ENCODE measurements at places on chromosomes 11 and 22. TPM values are rescaled to one million over a fixed set of nuclear protein-coding genes. Genes with fewer than 3 reads are reported as not detected.
A peak's percentile ranks its signal among the peaks of the same experiment; 100 is the strongest.

The CPSF7 gene
- total RNA-seq, result 86.0 TPM

- no peak overlapping the region for H3K27ac ChIP-seq
- DNase-seq, result no peak
- no peak overlapping the region for H3K4me3 ChIP-seq
- H3K27me3 ChIP-seq, result peaks cover 11% of the 10 kb centered on the region
- H3K4me1 ChIP-seq, result peaks cover 6% of the 10 kb centered on the region
Measured at GRCh38 chr11:35458846-35459245, 39.5 kb upstream of the SLC1A2 start.

DNA sequence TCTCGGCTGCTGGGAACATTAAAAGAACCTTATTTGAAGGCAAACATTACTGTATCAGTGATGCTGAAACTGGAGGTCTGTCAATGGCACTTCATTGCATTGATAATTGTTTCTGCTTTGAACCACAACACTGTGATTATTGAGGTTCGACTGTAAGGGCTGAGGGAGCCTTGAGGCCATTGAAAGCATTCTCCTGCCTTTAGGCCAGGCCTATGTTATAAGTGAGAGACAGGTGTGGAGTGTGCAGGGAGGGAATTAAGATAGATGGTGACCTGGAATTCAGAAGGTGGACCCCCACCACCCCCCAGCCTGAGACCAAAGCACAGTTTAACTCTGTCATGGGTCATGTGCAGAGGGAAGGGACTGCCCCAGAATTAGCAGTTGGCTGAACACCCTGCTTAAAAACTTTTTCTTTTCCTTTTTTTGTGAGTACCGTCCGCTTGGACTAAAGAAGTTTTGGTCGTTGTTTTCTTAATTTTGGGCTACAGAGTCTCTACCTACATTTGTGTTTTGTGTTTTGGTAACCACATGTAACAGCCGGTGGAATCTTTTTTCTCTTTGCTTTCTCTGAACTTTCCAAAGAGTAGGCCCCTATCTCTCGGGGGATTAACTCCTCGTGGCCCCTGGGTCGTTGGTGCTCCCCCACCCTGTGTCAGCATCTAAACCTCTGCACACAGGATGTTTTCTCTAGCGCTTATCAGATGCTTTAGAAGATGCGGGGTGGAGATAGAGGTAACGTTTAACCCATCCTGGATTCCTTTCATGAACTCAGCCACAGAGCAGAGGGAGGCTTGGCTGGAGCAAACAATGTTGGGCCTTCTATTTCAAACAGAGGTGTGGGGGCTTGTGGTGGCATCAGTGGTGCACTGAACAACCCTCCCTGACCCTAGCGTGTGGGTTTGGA lies 43.7 kb downstream of the ZBTB16 start:
- peaks cover 17% of the 10 kb centered on the region for H3K4me1 ChIP-seq
- no peaks in the 10 kb centered on the region for H3K36me3 ChIP-seq
- no peak for DNase-seq
- no peak overlapping the region for H3K4me3 ChIP-seq
- H3K27ac ChIP-seq, result no peak overlapping the region

DNA sequence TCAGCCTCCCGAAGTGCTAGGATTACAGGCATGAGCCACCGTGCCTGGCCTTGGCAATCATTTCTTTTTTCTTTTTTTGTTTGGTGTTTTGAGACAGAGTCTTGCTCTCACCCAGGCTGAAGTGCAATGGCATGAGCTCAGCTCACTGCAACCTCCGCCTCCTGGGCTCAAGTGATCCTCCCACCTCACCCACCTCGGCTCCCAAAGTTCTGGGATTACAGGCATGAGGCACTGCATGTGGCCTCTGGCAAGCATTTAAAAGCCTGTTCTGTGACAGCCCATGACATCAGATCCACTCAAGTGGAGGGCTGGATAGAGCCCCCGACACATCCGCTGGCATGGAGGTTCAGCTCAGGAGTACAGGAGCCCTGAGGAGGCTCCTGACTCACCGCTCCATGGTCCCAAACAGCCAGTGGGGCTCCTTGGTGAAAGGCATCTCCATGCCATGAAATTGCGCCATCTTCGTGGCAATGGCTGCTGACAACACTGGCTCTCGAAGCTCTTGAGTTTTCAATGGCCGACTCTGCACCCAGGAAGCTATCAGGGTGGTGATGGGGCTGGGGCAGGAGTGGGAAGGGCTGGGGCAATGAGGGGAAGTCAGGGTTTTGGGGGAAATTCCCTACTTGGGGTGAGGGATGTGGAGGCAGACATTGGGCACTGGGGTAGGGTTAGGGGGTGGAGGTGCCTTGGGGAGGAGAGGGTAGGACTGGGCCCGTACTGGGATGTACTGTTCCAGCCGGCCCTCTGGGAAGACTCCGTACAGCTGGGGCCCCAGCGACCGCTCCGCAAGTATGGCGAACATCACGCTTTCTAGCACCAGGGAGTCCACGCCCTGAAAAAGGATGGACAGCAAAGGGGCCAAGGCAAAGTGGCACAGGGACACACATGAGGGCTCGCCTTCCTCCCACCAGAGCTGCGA lies 1.4 kb downstream of the CHKB start:
- H3K27me3 ChIP-seq, result peaks cover 10% of the 10 kb centered on the region
- no peak overlapping the region for H3K27ac ChIP-seq
- no peak for DNase-seq
- peaks cover 9% of the 10 kb centered on the region for H3K4me1 ChIP-seq
- peaks cover 7% of the 10 kb centered on the region for H3K36me3 ChIP-seq

GRCh38 chr11:78567209-78567608 lies 7.5 kb downstream of the NARS2 start:
- H3K27ac ChIP-seq, result no peak overlapping the region
- H3K4me3 ChIP-seq, result no peak overlapping the region
- peaks cover 42% of the 10 kb centered on the region for H3K36me3 ChIP-seq
- peaks cover 7% of the 10 kb centered on the region for H3K4me1 ChIP-seq
- H3K27me3 ChIP-seq, result no peaks in the 10 kb centered on the region

The CD3G gene
- total RNA-seq, result 0.20 TPM

The PRDX5 gene
- 282 TPM for total RNA-seq

The FRMD8 gene
- total RNA-seq, result 23.7 TPM

DNA sequence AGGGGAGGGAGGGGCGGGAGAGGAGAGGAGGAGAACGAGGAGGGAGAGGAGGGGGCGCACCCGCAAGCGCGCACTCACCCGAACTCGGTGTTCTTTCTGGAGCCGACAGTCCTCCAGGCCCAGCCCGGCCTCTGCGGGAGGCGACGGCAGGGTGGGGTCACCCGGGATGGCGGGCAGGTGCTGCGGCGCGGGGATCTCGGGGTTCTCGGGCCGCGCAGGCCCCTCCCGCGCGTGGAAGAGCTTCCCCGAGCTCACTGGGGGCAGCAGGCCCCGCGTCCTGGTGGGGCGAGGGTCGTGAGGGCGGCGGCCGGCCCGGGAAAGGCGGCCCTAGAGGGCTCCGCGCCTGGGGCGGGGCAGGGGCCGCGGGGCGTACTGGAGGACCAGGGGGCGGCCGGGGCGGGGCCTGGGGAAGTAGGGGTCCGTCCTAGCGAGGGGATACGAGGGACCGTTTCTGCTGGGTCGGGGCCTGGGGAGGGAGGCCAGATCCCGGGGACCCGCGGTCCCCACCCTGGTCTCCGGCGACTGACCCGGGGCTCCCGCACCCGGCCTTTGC lies 5.2 kb downstream of the LMNTD2 start:
- H3K36me3 ChIP-seq, result no peaks in the 10 kb centered on the region
- peak overlapping the region; percentile 57 for H3K4me3 ChIP-seq
- peaks cover 13% of the 10 kb centered on the region for H3K4me1 ChIP-seq

GRCh38 chr11:33067294-33067693 lies 27.9 kb downstream of the TCP11L1 start:
- H3K4me3 ChIP-seq, result no peak overlapping the region
- no peak overlapping the region for H3K27ac ChIP-seq
- peaks cover 36% of the 10 kb centered on the region for H3K36me3 ChIP-seq
- no peak for DNase-seq

DNA sequence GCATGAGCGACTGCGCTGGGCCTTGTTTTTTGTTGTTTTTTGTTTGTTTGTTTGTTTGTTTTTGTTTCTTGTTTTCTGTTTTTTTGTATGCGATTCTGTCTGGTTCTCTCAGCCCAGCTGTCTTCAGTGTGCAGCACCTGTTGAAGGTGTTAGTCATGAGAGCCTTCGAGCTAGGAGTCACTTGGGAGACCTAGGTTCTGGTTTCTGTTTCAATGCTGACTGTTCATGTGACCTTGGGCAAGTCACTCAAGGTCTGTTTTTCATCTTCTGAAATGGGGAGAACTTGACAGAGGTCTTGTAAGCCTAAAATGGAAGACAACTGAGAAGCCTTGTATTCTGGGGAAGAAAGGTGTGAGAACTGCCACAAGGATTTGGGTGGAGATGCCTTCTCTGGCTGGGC lies 1.8 kb downstream of the DCPS start:
- DNase-seq, result no peak
- peaks cover 22% of the 10 kb centered on the region for H3K36me3 ChIP-seq
- no peak overlapping the region for H3K4me3 ChIP-seq
- H3K27me3 ChIP-seq, result no peaks in the 10 kb centered on the region
- H3K27ac ChIP-seq, result no peak overlapping the region

GRCh38 chr11:6201481-6201880 lies 2.5 kb downstream of the OR52W1 start:
- peaks cover 9% of the 10 kb centered on the region for H3K4me1 ChIP-seq
- no peaks in the 10 kb centered on the region for H3K27me3 ChIP-seq
- H3K27ac ChIP-seq, result no peak overlapping the region
- DNase-seq, result no peak

The MMP7 gene
- total RNA-seq, result 0.48 TPM

GRCh38 chr22:42459287-42460063 lies 27.3 kb upstream of the NFAM1 start:
- peaks cover 34% of the 10 kb centered on the region for H3K4me1 ChIP-seq
- H3K4me3 ChIP-seq, result no peak overlapping the region
- H3K36me3 ChIP-seq, result no peaks in the 10 kb centered on the region

DNA sequence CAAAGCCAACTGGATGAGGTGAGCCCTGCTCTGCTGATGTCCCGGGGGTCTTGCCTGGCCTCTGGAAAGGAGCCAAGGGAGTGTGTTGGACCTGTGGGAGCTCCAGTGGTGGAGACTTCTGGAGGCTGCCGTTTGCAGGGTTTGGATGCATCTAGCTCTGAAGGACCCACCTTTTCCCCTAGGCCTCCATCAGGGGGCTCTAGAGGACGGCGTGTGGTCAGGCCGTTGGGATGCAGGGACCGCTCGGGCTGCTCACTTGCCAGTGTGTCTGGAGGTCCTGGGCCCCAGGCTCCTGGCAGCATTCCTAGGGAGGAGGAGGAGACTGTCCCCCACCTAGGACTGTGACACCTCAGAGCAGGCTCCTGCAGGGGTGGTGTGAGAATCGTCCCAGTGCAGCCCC lies 58.3 kb downstream of the PRDM11 start:
- H3K4me3 ChIP-seq, result no peak overlapping the region
- DNase-seq, result peak; percentile 60
- peaks cover 12% of the 10 kb centered on the region for H3K36me3 ChIP-seq
- no peaks in the 10 kb centered on the region for H3K27me3 ChIP-seq
- peaks cover 12% of the 10 kb centered on the region for H3K4me1 ChIP-seq

- H3K4me1 ChIP-seq, result peaks cover 39% of the 10 kb centered on the region
- H3K27ac ChIP-seq, result peak overlapping the region; percentile 99
- DNase-seq, result peak; percentile 85
- no peaks in the 10 kb centered on the region for H3K36me3 ChIP-seq
- peak overlapping the region; percentile 64 for H3K4me3 ChIP-seq
- H3K27me3 ChIP-seq, result no peaks in the 10 kb centered on the region
Measured at GRCh38 chr11:96242971-96243647, 99.9 kb downstream of the MAML2 start.

DNA sequence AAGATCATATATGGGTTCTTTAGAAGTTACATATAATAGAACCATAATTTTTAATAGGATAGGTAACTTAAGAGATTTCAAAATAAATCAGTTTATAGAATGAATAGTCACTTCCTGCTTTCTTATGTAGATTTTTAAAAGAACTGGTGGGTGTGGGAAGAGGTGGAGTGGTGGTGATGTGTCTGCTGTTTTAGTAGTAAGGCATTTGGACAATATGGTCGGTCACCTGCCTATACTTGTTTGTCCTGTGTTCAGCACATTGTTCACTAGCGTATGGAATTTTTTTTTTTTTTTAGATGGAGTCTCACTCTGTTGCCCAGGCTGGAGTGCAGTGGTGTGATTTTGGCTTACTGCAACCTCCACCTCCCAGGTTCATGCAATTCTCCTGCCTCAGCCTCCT lies 39.3 kb downstream of the CCDC81 start:
- no peak overlapping the region for H3K27ac ChIP-seq
- no peak overlapping the region for H3K4me3 ChIP-seq
- H3K36me3 ChIP-seq, result no peaks in the 10 kb centered on the region
- no peak for DNase-seq
- H3K27me3 ChIP-seq, result no peaks in the 10 kb centered on the region
- H3K4me1 ChIP-seq, result no peaks in the 10 kb centered on the region

The LINC01488 gene
- not detected for total RNA-seq

The CFAP68 gene
- 22.6 TPM for total RNA-seq

- DNase-seq, result no peak
- H3K27ac ChIP-seq, result no peak overlapping the region
- no peaks in the 10 kb centered on the region for H3K36me3 ChIP-seq
- peaks cover 30% of the 10 kb centered on the region for H3K4me1 ChIP-seq
- H3K27me3 ChIP-seq, result no peaks in the 10 kb centered on the region
- no peak overlapping the region for H3K4me3 ChIP-seq
Measured at GRCh38 chr11:114564831-114565230, 5.2 kb upstream of the NXPE1 start.

DNA sequence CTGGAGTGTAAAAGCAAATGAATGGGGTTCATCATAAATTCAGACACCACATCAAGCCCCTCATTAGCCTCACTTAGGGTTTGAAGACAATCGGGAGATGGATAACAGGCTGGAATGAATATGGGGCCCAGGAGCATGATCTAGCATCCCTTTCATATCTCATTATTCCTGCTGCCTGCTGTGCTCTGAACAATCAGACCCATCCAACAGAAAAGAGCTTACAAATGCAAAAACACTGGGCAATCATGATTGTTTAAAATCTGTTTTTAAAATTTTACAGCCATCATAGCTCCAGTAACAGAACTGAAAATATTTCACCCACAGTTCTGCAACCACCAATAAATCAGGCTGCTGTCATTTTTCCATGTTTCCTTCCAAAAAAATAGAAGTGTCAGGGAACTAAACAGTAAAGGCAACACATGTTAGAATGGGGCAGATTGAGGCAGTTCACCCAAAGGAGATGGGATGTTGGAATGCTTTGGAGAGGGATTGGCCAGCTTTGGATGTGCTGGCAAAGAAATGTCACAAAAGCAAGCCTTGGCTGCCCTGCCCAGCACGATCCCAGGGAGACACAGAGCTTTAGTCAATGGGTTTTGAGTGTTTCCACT lies 47.8 kb upstream of the BMAL1 start:
- H3K4me3 ChIP-seq, result no peak overlapping the region
- H3K36me3 ChIP-seq, result no peaks in the 10 kb centered on the region
- no peak for DNase-seq
- no peak overlapping the region for H3K27ac ChIP-seq
- H3K4me1 ChIP-seq, result no peaks in the 10 kb centered on the region

DNA sequence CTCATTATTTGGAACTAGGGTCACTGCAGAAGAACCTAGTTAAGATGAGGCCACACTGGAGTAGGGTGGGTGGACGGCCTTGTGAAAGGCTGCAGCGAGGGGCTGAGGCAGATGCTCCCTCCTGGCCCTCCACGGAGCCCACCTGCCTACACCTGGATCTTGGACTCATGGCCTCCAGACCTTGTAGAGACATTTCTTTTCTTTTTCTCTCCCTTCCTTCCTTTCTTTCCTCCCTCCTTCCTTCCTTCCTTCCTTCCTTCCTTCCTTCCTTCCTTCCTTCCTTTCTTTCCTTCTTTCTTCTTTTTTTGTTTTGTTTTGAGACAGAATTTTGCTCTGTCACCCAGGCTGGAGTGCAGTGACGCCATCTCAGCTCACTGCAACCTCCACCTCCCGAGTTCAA lies 26.6 kb downstream of the DUSP8 start:
- no peak overlapping the region for H3K4me3 ChIP-seq
- no peak for DNase-seq
- H3K27me3 ChIP-seq, result peaks cover 64% of the 10 kb centered on the region
- H3K36me3 ChIP-seq, result no peaks in the 10 kb centered on the region
- H3K4me1 ChIP-seq, result peaks cover 4% of the 10 kb centered on the region

Data from WTC11 (cell line).